ENCODE measurements at places on chromosomes 4 and X.

DNA sequence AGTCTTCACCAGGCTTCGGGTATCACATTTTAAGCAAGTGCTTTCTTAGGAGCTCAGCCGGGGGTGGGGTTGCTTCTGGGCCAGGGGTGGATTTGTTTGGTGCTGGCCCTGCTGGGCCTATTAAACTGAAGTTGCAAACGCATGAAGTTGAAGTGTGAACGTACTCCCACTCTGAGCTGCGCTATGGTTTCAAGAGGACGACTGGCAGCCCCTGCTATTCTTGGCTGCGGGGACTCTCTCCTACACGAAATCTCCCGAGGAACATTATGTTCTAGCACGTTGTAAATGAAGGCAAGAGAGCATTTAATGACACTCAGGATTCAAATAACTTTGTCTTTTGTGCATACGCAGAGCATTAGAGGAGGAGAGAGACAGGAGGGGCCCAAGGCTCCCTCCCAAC is 401.3 kb upstream of the BOD1L1 start:
- DNase-seq, result no peak

DNA sequence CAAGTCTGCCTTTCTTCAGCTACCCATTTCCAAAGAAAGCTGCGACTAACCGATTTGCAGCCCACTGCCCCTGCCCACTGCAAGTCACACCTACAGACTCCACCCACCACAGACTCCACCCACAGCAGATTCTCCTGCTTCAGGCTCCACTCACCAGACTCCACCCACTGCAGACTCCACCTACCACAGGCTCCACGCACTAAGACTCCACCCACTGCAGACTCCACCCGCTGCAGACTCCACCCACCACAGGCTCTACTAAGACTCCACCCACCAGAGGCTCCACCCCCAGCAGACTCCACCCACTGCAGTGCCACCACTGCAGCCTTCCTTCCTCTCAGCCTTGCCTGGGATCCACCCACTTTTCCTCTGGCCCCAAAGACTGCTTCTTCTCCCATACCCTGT is 41.3 kb downstream of the ABLIM2 start:
- DNase-seq, result peak; percentile 39

- no peak for DNase-seq
Observed at GRCh38 chr4:2141762-2142451, 82.8 kb downstream of the NAT8L start.

DNA sequence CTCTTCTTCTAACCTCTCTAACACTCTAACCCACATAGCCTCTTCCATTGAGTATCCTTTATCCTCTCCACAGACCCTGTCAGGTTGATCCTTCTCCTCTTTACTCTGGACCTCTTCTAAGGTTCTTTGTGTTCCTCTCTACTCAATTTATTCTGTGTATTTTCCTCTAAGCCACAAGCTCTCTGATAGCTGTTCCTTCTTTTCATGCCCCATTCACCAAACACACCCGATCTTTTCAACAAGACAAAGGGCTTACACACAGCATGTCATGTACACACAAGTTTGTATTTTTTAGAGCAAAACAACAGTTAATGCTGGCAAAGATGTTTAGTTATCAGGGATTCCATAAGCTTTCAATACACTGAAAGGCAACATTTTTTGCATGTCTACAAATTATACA is 1.9 kb downstream of the SPIN2B start:
- DNase-seq, result no peak
